ENCODE measurements at places on chromosomes 3 and 15.

- DNase-seq: no peak
These were observed 2.5 kb downstream of the PDZRN3 start for GRCh38 chr3:73622091-73622805.

GRCh38 chr3:34258271-34258998 is 460.0 kb downstream of the PDCD6IP start:
- no peak for DNase-seq

DNA sequence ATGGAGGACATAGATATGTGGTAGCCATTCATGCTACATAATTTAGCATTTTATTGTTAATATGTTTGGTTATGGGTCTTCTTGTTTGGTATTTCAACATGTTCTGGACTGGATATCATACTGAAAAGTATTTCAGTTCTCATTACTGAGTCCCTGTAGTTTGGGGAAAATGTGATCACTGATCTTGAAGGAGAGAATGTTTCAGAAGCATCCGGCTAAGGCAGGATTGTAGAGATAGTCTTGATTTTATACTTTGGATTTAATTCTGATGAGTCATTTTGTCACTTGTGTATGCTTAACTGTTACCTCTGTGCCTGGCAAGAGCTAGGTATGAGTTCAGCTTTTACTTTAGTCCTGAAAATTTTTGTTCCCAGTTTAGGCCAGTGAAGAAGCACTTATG is 7.1 kb downstream of the CHD2 start:
- no peak for DNase-seq

GRCh38 chr3:4805662-4806061 is 173.6 kb upstream of the BHLHE40 start:
- DNase-seq: no peak

GRCh38 chr3:133838296-133838789 is 32.7 kb downstream of the SRPRB start:
- no peak for DNase-seq

GRCh38 chr3:196688349-196688748 is 23.7 kb downstream of the CEP19 start:
- no peak for DNase-seq

DNA sequence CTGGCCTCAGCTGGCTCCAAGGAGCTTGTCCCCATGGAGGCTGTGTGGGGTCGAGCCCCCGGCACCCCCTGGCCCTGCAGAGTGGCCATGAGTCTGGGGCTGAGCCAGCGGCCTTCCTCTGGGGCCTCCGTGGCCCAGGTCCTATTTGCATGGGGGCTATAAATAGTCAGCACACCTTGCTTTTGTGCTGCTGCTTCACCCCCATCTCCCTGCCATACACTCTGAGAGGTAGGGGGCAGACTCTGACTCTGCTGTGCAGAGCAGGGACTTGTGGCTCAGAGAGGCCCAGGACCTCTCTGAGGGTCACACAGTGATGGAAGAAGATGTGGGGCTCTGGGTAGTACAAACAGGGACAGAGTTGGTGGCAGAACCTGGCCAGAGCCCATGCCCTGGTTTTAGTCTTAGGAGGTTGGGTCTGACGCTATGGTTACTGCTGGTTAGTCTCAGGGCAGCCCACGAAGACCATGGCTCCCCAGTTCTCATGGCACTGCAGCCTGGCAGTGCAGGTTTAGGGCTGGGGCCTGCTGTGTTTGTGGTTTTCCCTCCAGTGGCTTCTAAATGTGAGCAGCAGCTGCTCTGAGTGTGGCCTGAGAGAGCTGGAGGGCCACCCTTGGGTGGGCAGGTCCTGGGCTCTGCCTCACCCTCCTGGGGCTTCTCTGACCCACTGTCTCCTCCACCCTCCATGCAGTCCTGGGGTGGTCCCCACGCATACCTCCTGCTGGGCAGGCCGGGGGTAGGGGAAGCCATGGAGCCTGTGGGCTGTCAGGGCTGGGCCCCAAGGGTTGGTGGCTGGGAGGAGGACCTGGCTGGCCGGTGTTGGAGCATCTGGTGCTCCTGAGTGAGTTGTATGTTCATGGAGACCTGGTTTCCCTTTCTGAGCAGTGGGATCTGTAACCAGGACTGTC is 13.6 kb downstream of the PRKCD start:
- no peak for DNase-seq

DNA sequence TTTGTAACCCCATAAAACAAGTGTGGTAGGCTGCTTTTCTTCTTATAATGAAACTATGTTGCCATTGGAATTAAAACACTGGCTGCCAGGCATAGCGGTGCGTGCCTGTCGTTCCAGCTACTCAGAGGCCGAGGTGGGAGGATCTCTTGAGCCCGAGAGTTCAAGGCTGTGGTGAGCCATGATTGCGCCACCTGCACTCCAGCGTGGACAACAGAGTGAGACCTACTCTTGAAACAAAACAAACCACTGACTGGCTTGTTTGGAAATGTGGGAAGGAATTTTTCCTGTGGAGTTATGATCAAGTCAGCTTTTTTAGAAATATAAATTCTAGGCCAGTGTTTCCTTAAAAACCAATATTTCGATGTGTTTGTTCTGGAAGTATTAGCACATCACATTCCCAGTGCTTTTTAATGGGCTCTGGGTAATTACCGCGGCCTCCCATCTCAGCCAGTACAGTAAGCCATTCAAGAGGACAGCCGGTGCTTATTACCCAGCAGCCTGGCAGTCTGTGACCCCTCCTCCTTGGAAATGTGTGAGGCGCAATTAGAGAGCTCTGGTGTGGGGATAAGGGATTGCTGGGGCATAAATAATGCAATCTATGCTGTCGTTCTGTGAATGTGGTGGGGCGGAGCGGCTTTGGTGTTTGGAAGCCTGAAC is 58.3 kb upstream of the TRAK1 start:
- DNase-seq: no peak

DNA sequence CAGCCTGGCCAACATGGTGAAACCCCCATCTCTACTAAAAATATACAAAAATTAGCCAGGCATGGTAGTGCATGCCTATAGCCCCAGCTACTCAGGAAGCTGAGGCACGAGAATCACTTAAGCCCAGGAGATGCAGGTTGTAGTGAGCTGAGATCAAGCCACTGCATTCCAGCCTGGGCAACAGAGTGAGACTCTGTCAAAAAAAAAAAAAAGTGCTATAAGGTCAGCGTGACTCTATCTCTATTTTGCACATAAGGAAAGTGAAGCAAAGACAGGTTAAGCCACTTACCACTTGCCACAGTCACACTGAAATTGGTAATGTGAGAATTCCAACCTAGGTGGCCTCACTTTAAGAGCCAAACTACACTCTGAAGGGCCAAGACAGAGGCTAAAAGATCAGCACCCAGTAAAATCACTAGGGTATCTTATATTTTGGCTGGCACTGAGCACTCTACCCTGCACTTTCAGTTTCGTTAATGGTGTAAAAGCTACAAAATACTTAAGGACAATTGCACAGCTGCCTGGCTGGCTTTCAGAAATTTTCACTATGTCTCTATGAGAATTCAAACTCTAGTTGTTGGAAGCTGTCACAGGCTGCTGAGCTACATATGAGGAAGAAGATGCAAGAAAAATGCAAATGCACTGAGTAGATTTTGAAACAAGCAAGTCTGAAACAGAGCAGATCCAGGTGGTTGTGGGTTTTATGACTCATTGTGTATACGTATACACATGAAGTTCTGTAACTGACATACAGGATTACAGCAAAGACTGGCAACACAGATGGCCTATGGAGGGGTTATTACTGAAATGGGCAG is 32.7 kb downstream of the TRANK1 start:
- no peak for DNase-seq

DNA sequence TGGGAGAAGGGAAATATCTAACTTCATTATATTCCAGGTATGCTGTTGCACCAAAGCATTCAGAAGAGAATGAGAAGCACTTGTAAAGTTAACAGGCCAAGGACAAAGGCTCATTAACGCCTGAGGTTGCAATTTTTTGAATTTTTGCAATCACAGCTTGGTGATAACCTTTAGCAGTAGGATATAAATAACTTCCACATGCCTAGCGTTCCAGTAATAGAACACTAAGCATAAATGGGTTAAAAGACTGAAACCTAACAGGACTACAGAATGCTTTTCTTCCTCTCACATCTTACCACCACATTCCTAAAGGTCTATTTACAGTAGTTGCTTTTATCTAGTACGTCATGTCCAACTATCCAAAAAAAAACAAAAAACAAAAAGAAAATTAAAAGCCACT is 57.4 kb upstream of the IMPG2 start:
- DNase-seq: no peak

DNA sequence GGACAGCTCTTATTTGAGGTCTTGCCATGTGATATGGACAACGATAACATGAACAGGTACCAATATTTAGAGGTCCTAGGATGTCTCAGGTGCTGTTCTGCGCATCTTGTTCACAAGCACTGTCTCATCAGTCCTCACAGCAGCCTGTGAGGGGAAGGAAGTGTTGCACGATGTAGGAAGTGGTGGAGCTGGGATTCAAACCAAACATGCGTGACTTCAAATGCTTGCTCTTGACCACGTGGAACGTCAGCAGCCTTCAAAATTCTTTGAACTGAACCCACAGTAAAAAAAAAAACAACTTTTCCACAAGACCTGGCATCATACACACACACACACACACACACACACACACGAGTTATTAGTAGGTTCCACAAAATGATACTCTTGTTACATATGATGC is 153.4 kb upstream of the SMAD3 start:
- no peak for DNase-seq

GRCh38 chr15:49707598-49707997 is 86.8 kb downstream of the DTWD1 start:
- no peak for DNase-seq

DNA sequence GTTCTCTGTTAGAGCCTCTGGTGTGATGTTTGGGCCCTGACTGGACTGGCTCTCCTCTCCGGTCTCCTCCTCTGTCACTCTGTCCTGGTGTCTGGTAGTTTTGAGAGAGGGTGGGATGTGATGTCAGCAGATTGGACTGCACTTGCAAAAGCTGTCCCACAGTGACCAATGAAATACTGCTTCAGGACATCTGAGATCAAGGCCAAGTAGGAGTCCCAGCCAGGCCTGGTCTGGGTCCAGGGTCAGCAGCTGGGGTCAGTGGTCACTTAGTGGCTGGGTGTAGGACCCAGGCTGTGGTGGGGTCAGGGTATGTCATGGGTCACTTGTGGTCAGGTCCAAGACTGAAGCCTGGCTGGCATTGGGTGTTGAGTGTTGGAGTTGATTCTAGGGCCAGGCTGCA is 20.9 kb downstream of the ALDH1L1 start:
- DNase-seq: no peak

DNA sequence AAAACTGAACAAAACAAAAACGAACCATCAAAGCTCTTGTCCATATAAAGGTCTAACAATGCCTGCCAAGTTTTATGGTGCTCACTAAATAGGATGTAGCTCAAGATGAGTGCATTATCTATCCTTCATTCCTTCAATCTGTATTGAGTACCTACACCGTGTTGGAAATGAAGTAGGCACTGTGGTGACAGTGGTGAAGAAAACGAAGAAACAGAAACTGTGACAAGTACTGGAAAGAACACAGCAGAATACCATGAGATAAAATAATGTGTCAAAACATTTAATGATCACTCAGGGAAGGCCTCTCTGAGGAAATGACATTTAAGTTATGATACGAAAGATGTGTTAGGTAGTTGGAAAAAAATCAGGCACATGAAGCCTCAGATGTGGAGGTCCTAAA is 36.2 kb downstream of the CBLB start:
- no peak for DNase-seq

DNA sequence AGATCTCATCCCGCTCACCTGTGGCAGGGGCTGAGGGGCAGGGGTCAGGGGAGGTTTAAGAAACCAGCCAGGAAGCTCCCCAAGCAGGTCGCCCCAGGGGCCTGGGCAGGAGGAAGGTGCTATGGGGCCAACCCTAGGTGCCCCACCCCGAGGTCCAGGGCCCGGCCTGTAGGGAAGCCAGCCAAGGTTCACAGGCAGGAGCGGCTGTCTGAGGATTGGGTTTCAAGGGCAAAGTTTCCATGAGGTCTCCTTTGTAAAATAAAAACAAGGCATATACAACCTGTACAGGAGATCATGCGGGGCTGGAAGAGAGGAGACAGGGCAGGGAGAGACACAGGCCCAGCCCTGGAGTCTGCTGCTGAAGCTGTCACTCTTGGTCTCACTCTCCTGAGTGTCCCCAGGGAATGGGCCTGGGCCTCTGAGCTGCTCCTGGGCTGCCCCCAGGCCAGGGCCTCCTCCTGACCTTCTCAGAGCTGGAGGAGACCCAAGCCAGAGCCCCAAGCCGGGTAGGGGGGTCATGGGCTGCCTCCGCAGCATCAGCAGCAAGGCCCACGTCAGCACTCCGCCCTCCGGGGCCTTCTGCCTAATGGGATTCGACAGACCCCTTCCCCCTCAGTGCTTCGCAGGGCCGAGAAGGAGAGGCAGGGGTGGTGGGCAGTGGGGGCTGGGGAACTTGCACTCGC is 5.5 kb downstream of the CPLX3 start:
- DNase-seq: no peak

GRCh38 chr3:188975600-188976314 is 196.0 kb upstream of the TPRG1 start:
- DNase-seq: no peak

- DNase-seq: no peak
These were observed 25.0 kb downstream of the MITF start for GRCh38 chr3:69764121-69764741.

DNA sequence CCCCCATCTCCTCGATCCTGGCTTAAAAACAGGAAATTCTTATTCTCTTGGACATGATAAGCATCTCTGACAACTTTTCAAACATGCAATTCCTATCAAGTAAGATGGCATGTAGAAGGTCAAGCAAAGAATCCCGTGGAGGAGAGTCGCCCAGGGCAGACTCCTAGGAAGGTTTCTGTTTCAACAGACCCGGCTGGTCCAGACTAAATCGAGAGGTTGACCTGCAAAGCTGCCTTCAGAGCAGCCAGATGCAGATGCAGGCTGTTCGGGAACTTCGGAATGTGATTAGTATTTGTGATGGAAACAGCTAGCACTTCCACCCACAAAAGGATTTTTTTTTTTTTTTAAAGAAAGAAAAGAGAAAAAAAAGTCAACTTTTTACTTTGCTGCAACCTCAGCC is 216.8 kb downstream of the NR1D2 start:
- no peak for DNase-seq

DNA sequence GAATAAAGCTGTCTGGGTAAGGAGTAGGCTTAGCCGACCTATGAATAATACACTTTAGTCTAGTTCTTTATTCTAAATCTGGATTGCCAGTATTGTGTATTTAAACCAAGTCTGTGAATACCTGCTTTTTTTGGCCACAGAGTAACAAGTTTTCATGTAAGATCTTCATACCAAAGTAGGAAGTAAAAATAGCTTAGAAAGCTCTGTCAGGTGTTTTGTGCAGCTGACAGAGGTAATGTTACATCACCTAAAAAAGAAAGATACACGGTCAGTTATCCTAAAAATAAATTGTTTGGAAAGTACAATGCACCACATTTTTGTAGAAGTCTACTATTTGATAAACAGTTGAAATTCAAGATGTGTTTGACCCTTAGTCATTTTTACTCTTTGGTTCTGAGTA is 16.5 kb downstream of the CALML4 start:
- DNase-seq: no peak

DNA sequence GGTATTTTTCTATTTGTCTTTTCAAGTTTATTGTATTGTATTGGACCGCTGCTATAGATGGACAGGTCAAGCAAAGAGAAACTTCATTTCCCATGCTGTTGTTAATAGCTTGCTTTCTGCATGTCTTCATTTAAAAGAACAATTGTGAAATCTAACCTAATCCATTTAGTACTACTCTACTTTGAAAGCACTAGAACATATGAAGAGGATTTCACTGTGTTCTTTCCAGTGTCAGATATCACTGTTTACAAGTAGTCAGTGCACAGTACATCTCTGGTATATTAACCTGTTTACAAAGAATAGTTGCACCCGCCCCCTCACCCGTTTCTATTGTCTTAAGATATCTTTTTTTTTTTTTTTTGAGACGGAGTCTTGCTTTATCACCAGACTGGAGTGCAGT is 21.8 kb upstream of the EDEM1 start:
- no peak for DNase-seq

GRCh38 chr3:171755015-171755589 is 55.2 kb downstream of the PLD1 start:
- DNase-seq: no peak
